ENCODE measurements at places on chromosomes 6 and 20.

- no peak for DNase-seq
Measured at GRCh38 chr6:90885611-90886056, 298.8 kb upstream of the MAP3K7 start.

- no peak for DNase-seq
Measured at GRCh38 chr6:3616565-3617176, 134.8 kb downstream of the PXDC1 start.

DNA sequence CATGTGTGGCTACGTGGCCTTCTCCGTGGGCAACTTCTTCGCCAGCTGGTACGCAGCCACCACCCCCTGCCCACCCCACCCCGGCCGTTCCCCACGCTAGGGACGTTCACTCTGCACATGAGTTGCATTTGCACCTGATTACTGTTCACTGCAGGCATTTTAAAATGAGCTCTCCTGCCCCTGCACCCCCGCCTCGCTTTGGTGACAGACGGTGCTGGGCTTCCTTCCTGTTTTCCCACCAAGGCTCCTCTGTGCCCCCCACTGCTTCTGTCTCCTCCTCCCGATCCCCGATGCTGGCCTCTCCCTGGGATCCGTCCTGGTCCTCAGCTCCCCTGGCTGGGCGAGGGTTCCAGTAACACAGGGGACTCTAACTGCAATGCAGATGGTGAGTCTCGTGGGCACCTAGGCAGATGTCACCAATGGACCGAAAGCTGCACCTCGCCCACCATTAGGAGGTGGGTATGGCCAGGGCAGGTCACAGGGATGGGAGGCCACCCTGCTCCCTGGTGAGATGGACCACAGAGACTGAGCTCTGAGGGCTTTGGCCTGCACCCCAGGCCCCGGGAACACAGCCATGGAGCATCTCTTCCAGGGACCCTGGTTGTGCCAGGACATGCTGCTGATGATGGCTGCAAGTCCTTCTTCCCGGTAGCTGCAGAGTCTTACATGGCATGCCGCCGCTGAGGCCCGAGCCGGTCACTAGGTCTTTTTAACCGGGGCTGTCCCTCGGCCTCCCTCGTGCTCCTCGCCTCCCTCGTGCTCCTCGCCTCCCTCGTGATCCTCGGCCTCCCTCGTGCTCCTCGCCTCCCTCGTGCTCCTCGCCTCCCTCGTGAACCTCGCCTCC, 3.8 kb downstream of the UNC93A start:
- no peak for DNase-seq

DNA sequence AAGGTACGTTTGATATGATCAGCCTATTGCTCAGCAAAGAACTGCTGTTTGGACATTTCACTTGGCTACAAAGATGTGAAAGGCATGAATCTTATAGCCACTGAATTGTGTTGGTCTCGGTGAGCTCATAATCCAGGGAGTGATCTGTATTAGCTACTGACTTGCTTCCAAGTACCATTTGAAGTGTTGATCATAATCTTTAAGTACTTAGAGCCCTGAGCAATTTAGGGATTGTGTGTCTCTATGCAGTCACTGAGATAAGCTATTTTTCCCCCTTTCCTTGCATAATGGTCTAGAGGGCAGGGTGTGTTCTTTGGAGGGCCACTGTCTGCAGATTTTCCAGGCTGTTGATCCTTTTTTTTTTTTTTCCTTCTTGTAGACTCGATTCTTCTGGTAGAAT, 393.6 kb downstream of the ESR1 start:
- no peak for DNase-seq

DNA sequence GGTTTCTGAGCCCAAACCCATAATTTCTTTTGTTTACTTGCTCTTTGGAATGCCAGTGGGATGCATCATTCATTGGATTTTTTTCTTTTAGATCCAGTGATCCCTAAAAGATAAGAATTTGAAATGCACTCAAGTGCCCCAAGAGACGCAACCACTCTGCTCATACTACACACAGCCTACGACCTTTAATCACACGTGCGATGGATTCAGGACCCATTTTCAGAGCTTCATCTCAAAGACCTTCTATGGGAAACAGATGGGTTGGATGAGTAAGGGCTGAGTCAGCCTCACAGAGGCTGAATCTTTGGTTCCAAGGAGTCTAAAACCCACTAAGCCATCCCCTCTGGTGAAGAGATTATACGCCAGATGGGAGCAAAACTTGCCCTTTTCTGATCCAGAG, 265.5 kb upstream of the EXOC2 start:
- no peak for DNase-seq

- no peak for DNase-seq
Measured at GRCh38 chr20:15618912-15619311, 954.3 kb downstream of the KIF16B start.

GRCh38 chr6:15485936-15486335, 176.9 kb downstream of the DTNBP1 start:
- no peak for DNase-seq

DNA sequence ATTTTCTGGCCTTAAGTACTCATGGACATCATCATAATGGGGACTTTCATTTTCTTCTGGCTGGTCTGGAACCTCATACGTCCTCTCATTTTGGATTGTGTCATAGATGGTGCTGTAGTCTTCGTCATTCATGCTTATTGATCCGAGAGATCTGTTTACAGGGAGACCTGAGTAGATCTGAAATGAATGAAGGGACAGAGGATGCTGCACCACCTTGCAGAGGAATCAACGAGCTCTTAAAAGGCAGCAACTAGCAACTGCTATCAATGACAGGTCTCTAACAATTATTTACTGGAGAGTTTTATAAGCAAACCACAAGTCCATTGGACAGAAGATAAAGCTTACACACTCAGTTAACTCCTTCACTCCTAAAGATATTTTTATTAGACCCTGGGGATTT, 49.7 kb upstream of the ENPP4 start:
- DNase-seq, result no peak

DNA sequence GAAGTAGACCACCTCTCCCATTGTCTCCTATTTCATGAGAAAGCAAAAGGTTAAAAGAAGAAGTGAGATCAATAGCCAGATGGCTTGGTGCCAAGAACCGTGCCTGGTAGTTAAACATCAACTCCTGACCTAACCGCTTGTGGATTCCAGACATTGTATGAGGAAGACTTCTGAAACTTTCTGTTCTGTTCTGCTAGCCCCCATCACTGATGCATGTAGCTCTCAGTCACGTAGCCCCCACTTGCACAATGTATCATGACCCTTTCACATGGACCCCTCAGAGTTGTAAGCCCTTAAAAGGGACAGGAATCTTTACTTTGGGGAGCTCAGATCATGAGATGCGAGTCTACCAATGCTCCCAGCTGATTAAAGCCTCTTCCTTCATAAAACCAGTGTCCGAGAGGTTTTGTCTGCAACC, 301.2 kb downstream of the RNGTT start:
- no peak for DNase-seq

- no peak for DNase-seq
Measured at GRCh38 chr6:167349631-167350274, 24.9 kb downstream of the TTLL2 start.

DNA sequence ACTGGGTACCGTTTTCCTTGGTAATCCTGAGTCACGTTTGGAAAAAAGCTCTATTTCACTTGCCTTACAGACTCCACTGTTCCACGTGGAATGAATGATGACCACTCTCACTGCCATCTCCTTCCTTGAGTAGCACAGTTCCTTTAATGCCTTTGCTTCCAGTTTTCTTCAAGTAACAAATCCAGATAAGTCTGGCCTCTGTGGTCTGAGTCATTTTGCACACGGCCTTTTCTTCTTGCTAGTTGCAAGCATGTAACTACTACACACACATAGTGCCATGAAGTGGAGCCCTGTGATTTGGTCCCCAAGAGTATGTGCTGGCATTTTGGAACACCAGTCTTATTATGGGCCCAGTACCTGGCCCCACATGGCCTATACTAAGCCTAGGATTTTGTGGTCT, 182.8 kb downstream of the SASH1 start:
- DNase-seq, result no peak

DNA sequence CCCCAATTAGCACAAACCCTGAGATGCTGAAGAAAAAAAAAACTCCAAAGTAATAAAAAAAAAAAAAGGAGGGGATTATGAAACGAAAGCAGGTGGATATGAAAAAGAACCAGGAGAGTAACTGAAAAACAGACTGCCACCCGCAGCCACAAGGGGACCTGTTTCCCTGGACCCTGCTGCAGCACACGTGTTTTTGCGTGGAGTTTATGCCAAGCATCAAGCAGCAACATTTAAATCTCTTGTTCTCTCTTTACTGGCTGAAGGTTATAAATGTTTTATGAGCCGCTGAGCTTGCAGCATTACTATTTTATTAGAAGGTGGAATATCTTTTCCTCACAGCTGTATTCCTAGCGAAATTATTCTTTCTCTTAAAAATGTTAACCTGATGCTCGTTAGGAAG, 131.6 kb upstream of the OLIG3 start:
- no peak for DNase-seq

GRCh38 chr6:85650606-85651005, 7.9 kb upstream of the SYNCRIP start:
- no peak for DNase-seq

DNA sequence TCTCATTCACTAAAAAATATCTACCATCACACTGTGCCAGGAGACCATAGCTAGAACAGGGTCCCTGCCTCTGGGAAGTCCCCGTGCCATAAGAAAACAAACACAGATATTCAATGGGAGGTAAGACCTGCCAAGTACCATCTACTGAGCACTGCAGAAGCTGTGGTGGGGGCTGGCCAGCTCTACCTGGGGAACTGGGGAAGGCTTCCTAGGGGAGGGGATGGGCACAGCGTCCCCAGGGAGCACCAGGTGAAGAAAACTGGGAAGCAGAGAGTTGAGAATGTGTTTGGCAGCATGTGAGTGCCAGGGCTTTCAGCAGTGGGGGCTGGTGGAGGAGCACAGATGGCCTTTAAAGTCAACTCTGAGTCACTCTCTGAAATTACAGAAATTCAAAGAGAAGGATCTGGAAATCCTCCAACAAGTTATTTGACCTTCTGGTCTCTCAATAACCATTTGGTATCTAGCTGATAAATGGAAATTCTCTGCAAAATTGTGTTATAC, 85.2 kb downstream of the SHLD1 start:
- DNase-seq, result no peak

- no peak for DNase-seq
Measured at GRCh38 chr20:22720206-22720605, 135.8 kb upstream of the FOXA2 start.

GRCh38 chr6:97246842-97247241, 36.2 kb downstream of the MMS22L start:
- no peak for DNase-seq

DNA sequence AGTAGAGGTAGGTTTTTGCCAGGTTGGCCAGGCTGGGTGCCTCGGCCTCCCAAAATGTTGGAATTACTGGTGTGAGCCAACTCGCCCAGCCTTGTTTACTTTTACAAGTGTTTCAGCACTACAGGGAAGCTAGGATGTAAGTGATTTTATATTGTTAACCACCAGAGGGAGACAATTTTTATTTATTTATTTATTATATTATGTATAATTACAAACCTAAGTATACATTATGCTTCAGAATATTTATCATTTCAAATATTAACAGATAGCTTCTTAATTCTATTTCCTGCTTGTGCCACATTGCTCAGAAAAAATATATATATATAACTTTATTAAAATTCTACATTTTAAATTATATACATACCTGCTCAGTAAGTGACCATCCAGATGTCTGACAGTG, 9.8 kb downstream of the MMUT start:
- no peak for DNase-seq

Data from stimulated activated CD8-positive, alpha-beta memory T cell treated with anti-CD3 and anti-CD28 coated beads, Interleukin-4, amount 100 ng/mL, for 24 hours (primary cell).